ENCODE measurements at places on chromosomes 11 and 22.

DNA sequence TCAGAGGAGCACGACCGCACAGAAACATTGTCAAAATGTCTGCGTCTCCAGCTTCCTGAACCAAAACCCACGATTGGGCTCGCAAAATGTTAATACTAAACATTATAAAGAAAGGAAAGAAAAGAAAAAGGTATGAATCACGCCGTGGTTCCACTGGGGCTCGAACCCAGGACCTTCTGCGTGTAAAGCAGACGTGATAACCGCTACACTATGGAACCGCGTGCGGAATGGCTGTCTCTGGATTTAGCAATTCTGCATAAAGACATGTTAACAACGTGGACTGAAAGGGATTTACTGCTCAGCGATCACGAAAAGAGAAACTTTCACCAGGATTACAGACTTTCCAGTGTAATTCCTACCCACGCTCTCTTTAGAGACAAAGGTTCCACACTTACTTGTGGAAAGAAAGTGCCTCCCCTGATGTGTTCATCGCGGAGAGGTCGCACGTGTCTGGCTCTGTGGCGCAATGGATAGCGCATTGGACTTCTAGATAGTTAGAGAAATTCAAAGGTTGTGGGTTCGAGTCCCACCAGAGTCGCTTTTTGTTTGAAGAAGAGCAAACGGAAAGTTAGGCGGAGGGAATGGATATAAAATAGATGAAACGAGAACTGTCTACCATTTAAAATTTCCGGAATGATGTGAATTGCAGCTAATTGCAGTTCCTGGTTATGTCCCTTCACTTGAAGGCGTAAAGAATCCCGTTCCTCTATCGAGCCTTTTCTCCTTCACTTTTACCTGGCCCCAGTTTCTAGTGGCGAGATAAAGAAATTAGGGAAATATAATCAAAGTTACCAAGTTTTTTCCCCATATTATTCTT is 39.7 kb downstream of the OR4D9 start:
- DNase-seq: peak; percentile 92
- peak overlapping the region; percentile 89 for H3K4me3 ChIP-seq
- H3K27ac ChIP-seq: peak overlapping the region; percentile 96
- H3K36me3 ChIP-seq: peaks cover 1% of the 10 kb centered on the region
- H3K27me3 ChIP-seq: peaks cover 5% of the 10 kb centered on the region

- peaks cover 2% of the 10 kb centered on the region for H3K27me3 ChIP-seq
- H3K4me1 ChIP-seq: peaks cover 33% of the 10 kb centered on the region
- no peaks in the 10 kb centered on the region for H3K36me3 ChIP-seq
- DNase-seq: no peak
- no peak overlapping the region for H3K27ac ChIP-seq
These were observed 18.1 kb downstream of the TSKU start for GRCh38 chr11:76801225-76801624.

- no peaks in the 10 kb centered on the region for H3K4me1 ChIP-seq
- H3K27ac ChIP-seq: no peak overlapping the region
- H3K4me3 ChIP-seq: no peak overlapping the region
- no peak for DNase-seq
These were observed 98.2 kb downstream of the NTM start for GRCh38 chr11:131468565-131468964.

- H3K4me1 ChIP-seq: no peaks in the 10 kb centered on the region
- H3K36me3 ChIP-seq: peaks cover 32% of the 10 kb centered on the region
- H3K4me3 ChIP-seq: no peak overlapping the region
- no peak overlapping the region for H3K27ac ChIP-seq
These were observed 162.7 kb upstream of the SORL1-AS1 start for GRCh38 chr11:121615501-121615900.

DNA sequence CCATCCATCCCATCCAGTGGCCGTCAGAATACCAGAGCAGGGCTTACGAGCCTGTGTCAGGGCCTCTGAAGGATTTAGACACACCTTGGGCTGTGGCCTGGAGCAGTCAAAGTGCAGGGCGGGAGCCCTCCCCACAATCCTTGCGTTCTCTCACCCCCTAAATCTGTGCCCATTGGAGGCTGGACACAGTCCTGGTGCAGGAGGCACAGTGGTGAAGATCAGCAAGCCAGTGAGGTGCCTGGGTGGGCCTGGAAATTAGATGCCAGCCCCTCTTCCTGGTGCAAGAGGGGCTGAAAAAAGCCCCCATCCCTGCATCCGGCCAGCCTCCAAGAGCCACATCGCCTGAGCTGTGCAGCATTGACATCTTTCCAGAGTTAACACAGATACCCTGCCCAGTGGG is 1045.8 kb downstream of the TBC1D22A start:
- H3K27me3 ChIP-seq: peaks cover 8% of the 10 kb centered on the region
- DNase-seq: no peak
- no peak overlapping the region for H3K4me3 ChIP-seq
- no peaks in the 10 kb centered on the region for H3K4me1 ChIP-seq

DNA sequence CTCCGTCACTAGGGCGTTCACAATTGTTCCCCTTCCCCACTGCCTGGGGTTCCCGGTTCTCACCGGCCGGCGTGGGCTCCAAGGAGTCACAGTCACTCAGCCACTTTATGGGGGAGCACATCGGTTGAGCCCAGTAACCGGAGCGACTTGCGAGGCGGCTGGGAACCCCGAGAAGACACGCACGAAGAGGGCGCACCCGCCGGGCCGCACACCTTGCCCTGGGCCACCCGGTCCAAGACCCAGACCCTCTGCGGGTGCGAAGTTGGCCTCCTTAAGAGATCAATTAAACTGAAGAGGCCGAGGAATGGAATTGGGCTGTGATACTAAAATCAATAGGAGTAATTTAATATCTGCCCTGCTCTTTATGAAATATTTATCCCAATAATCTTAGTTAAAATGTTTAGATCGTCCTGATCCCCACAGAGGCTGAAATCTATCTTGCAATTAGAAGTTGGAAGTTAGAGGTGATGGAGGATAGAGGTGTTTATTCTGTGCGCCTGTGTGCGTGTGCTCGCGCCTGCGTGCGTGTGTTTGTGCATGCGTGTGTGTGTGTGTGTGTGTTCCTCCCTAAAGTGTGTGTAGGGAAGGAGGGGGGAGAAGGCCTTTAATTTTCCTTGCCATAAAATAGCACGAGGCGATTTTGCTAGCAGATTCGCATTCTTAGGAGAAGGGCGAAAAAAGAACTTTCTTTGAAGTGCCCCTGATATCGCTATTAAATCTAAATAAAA is 954 bp upstream of the MN1 start:
- H3K4me1 ChIP-seq: peaks cover 10% of the 10 kb centered on the region
- H3K36me3 ChIP-seq: no peaks in the 10 kb centered on the region
- H3K27ac ChIP-seq: no peak overlapping the region
- peaks cover 19% of the 10 kb centered on the region for H3K27me3 ChIP-seq

GRCh38 chr11:128757235-128757711 is 63.4 kb downstream of the FLI1 start:
- no peaks in the 10 kb centered on the region for H3K27me3 ChIP-seq
- DNase-seq: peak; percentile 88
- H3K27ac ChIP-seq: peak overlapping the region; percentile 94
- H3K36me3 ChIP-seq: peaks cover 31% of the 10 kb centered on the region

DNA sequence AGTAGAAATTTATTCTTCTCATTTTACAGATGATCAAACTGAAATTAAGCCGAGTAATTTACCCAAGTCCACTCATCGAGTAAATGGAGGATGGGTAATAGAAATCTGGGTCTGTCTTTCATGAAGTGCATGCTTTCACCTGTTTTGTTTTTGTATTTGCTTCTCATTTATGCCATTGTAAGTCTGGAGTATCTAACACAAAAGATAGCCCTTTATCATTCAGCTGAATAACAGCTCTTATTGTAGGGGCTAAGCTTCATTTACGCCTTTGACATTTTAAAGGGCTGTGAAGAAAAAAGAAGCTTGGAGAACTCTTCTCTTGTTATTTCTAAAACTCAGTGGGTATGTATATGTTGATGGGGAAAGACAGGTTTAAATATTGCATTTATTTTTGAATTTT is 1196.2 kb upstream of the TENM4 start:
- no peak overlapping the region for H3K4me3 ChIP-seq
- H3K27me3 ChIP-seq: no peaks in the 10 kb centered on the region
- no peaks in the 10 kb centered on the region for H3K4me1 ChIP-seq

GRCh38 chr11:102367364-102367763 is 20.4 kb downstream of the BIRC2 start:
- peaks cover 30% of the 10 kb centered on the region for H3K4me1 ChIP-seq
- peak overlapping the region; percentile 34 for H3K27ac ChIP-seq
- H3K4me3 ChIP-seq: no peak overlapping the region
- H3K27me3 ChIP-seq: no peaks in the 10 kb centered on the region

- H3K36me3 ChIP-seq: peaks cover 1% of the 10 kb centered on the region
- H3K27ac ChIP-seq: no peak overlapping the region
- H3K27me3 ChIP-seq: no peaks in the 10 kb centered on the region
These were observed 90.2 kb downstream of the SWAP70 start for GRCh38 chr11:9754010-9754471.

DNA sequence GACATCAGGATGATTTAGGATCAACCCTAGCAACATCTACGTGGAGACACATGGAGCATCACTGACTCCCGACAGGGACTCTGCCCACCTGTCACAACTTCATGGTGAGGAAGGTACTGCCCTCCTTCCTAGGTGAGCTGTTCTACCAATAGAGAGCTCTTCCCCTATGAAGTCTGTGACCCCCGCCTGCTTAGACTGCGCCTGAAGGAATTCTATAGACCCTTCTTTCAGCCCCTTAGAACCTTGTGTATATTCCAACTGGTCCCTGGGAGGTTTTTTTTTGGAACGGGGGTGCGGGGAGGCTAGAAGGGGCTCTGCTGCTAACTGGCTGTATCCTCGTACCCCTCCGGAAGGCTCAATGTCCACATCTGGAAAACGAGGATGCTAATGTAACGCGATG is 566 bp downstream of the INTS4 start:
- H3K27me3 ChIP-seq: no peaks in the 10 kb centered on the region
- peak overlapping the region; percentile 97 for H3K4me3 ChIP-seq
- DNase-seq: no peak
- peaks cover 17% of the 10 kb centered on the region for H3K4me1 ChIP-seq
- peaks cover 2% of the 10 kb centered on the region for H3K36me3 ChIP-seq

DNA sequence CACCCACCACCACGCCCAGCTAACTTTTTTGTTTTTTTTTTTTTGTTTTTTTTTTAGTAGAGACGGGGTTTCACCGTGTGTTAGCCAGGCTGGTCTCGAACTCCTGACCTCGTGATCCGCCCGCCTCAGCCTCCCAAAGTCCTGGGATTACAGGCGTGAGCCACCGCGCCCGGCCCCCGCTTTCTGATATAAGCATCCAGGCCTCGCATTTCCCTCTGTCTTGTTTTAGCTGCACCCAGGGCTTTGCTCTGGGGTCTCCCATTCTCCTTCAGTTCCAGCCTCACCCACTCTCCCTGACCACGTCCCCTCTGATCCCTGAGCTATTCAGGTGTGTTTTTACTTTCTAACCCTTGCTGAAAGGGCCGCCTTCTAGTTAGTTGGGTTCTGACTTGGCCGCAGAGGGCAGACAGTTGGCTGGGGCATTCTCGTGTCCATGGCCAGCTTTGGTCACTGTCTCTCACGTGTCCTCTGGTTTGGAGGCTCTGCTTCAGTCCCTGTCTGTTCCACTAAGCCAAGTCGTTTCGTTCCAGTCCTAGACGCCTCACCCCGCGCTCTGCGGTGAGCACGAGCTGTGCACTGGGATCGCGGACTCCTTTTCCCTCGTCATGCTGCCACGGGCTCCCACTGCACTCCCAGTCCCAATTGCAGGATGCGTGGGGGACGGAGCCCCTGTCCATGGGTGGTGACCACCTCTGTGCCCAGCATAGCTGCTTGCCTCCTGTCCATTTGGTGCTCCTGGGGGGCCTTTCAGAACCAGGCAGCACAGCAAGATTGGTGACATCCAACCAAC is 6.0 kb upstream of the TNNT3 start:
- DNase-seq: no peak
- peaks cover 6% of the 10 kb centered on the region for H3K27me3 ChIP-seq
- no peak overlapping the region for H3K4me3 ChIP-seq
- peaks cover 17% of the 10 kb centered on the region for H3K4me1 ChIP-seq
- H3K27ac ChIP-seq: no peak overlapping the region

GRCh38 chr11:66557733-66558326 is 10.6 kb downstream of the CTSF start:
- no peaks in the 10 kb centered on the region for H3K36me3 ChIP-seq
- no peak overlapping the region for H3K27ac ChIP-seq
- H3K27me3 ChIP-seq: peaks cover 9% of the 10 kb centered on the region
- H3K4me1 ChIP-seq: peaks cover 3% of the 10 kb centered on the region
- DNase-seq: no peak

GRCh38 chr11:117528097-117528721 is 200.6 kb downstream of the CEP164 start:
- H3K36me3 ChIP-seq: no peaks in the 10 kb centered on the region
- H3K4me3 ChIP-seq: no peak overlapping the region
- no peak overlapping the region for H3K27ac ChIP-seq
- H3K4me1 ChIP-seq: no peaks in the 10 kb centered on the region

DNA sequence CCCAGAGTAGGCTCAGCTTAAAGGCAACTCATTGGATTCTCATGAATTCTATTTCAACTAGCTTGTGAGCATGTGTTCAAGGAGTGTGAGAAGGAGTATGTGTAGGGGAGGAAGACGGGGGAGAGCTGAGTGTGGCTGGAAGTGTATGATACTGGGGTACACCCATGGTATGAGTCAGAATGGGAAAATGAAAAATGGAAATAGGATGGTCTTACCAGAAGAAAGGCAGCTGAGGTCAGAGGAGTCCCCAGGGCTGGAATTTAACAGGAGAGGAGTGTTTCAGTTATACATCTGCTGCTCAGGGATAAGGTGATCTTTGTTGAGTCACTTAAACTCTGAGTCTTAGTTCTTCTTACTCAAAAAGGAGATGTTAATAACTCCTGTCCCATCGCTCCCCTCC is 6.7 kb upstream of the ADAMTS15 start:
- no peak overlapping the region for H3K27ac ChIP-seq
- H3K27me3 ChIP-seq: peaks cover 7% of the 10 kb centered on the region
- no peaks in the 10 kb centered on the region for H3K36me3 ChIP-seq
- no peak overlapping the region for H3K4me3 ChIP-seq
- H3K4me1 ChIP-seq: peaks cover 10% of the 10 kb centered on the region
- DNase-seq: no peak

DNA sequence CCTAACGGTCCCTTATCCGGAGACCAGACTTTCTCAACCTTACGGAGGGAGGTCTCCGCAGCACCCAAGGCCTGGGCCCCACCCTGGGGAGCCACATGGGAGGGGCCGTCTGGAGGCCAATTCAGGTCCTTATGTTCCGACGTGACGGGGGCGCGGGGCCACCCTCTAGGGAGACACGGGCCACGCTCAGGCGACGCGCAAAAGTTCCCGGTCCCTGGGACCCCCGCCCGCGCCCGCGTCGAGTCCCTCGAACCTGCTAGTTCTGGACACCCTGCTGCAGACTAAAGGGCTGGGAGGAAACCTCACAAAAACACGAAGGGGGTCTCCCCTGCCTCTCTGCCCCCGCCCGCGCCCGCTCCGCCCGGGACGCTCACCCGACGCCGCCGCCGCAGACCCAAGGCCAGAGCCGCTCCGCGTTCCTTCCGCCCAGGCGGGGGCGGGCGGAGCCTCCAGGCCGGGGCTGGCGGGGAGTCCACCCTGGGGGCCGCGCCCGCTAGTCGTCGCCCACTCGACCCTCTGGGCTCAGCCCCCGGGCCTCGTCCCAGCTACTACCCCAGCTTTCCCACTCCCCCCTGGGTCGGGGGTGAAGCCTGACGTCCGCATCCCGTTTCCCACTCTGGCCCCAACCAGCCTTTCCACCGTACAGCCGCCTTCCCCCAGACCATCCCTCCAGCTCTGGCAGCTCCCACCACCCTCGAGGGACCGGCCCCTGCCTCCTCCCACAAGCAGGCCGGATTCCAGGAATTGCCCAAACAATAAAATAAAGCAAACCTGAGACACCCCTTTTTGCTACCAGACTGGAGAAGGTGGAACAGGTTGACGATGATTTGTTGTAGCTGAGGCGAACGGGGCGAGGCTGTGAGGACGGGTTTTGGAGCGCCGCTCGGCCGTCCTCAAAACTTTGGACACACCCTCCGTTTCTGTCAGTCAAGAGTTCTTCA is 2.7 kb downstream of the RNH1 start:
- H3K4me1 ChIP-seq: peaks cover 26% of the 10 kb centered on the region
- H3K27ac ChIP-seq: peak overlapping the region; percentile 30
- peak overlapping the region; percentile 94 for H3K4me3 ChIP-seq
- peaks cover 23% of the 10 kb centered on the region for H3K36me3 ChIP-seq
- DNase-seq: peak; percentile 32

All from activated CD8-positive, alpha-beta T cell treated with anti-CD3 and anti-CD28 coated beads for 36 hours (primary cell).